ENCODE measurements at places on chromosomes 7 and 10.
A peak's percentile ranks its signal among the peaks of the same experiment; 100 is the strongest.

DNA sequence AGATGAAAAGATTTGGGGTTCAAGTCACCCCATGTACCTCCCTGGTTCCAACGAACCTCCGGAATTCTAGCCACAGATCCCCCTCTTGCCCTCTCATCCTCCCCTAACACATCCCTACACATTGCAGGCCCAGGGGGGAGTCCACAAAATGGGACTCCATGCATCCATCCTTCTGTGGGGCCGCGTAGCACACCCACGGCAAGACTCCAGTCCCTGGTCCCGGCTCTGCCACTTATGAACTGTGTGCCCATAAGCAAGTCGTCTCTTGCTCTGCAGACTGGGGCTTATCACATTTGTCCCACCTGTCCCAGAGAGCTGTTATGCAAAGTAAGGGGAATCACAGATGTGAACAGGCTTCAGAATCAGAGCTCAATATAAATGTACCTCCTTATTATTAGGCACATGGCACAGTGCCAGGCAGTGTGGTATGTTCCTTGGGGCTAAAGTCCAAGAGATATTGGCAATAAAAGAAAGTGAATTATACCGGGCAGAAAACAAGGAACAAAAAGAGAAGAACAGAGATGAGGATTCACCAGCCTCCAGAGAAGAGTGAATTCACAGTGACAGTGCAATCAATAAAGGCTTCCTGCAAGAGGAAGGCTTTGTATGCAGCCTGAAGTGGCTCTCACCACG is 73.9 kb downstream of the KCNMA1 start:
- DNase-seq = no peak

DNA sequence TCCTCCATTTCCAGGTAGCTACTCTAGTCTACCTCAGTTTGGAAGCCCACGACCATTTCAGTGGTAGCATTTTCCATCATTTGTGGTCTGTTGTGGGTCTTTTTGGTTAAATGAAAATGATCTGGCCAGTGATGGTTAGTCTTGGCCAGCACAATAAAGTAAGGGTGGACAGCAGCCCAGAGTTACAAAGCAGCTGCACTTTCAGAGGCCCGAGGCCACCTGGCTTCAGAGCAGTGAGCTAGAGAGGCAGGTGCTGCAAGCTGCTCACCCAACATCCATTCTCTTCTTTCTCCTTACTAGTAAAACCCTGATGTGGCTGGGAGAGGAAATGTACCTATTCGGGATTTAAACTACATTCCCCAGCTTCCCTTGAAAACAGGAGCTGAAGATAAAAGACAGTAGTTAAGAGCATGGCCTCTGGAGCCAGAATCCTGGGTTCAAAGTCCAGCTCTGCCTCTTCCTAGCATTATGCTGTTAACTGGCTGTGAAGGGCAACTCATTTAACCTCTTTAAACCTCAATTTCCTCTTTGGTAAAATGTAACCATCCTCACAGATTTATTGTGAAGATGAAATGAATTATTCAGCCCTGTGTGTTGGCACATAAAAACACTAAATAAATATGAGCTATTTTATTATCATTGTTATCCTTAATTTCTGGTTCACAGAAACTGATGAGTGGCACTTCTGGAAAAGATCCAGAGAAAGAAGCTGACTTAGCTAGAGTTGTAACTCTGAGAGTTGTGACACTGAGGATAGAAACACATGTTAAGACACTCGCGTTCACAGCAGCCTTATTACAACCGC is 517.4 kb downstream of the PARD3 start:
- no peak for DNase-seq

- DNase-seq = no peak
These were observed 8.4 kb downstream of the CPA2 start for GRCh38 chr7:130274983-130275591.

DNA sequence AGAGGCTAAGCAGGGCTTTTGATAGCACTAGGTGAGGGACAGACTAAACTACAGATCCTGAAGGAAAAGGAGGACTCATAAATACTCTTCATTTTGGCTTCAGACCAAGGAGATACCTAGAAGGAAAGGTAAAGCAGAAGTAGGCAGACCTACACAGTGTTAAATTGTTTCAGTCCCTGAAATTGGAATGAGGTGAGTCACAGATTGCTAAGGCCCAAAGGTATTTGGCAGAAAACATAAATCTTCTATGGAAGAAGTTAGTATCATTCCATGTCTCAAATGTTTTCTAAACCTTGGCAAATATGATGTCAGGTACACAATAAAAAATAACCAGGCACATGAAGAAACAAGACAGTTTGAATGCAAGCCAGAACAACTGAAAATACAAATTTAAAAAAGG is 30.0 kb downstream of the MTERF1 start:
- no peak for DNase-seq

- DNase-seq = no peak
These were observed 176.4 kb upstream of the HPS1 start for GRCh38 chr10:98623176-98623575.

- no peak for DNase-seq
These were observed 116.5 kb downstream of the ZNF438 start for GRCh38 chr10:30915146-30915545.

GRCh38 chr10:69845574-69846292 is 44.0 kb downstream of the COL13A1 start:
- no peak for DNase-seq

- no peak for DNase-seq
These were observed 304.4 kb downstream of the GRID1 start for GRCh38 chr10:86062198-86062550.

DNA sequence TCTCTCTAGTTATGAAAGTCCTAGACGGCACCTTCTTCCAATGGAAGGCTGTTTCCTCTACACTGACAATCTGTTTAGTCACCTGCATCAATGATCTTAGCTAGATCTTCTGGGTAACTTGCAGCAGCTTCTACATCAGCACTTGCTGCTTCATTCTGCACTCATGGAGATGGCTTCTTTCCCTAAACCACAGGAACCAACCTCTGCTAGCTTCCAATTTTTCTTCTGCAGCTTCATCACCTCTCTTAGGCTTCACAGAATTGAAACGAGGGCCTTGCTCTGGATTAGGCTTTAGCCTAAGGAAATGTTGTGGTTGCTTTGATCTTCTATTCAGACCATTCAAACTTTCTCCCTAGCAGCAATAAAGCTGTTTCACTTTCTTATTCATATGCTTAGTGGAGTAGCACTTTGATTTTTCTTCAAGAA is 24.6 kb downstream of the NAMPT start:
- DNase-seq = no peak

DNA sequence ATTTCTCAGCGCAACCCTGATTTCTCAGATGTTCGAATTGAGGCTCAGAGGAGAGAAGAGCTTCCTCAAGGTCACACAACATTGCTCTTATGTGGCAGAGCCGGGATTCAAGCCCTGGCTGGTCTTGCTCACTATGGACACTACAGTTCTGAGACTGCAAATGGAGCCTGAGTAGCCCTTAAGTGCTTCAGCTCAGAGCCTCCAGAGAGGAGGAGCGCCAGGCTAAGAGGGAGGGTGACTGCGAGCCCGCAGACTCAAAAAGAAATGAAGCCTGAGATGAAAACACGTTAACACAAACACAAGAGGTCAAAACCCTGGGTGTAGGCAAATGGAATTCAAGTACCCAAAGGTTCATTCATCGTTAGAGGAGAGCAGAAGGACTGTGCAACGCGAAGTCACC is 13.9 kb downstream of the ARHGAP22 start:
- no peak for DNase-seq

GRCh38 chr7:112086496-112087254 is 119.5 kb downstream of the DOCK4 start:
- no peak for DNase-seq

DNA sequence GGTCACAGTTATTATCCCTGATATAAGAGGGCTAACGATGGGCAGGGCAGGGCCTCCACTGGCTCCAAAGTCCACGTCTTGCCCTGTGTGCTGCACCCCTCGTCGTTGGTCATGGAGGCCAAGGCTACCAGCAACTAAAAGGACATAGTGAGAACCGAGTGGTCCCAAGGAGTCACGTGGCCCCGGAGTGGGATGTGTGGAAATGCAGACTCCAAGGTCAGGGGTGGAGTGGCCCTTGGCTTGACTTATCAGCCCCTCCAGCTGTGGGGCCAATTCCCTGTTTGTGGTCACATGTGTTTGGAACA is 30.7 kb downstream of the BTBD16 start:
- no peak for DNase-seq

- DNase-seq = peak; percentile 70
These were observed 231.1 kb downstream of the ARHGAP12 start for GRCh38 chr10:31697271-31698180.

DNA sequence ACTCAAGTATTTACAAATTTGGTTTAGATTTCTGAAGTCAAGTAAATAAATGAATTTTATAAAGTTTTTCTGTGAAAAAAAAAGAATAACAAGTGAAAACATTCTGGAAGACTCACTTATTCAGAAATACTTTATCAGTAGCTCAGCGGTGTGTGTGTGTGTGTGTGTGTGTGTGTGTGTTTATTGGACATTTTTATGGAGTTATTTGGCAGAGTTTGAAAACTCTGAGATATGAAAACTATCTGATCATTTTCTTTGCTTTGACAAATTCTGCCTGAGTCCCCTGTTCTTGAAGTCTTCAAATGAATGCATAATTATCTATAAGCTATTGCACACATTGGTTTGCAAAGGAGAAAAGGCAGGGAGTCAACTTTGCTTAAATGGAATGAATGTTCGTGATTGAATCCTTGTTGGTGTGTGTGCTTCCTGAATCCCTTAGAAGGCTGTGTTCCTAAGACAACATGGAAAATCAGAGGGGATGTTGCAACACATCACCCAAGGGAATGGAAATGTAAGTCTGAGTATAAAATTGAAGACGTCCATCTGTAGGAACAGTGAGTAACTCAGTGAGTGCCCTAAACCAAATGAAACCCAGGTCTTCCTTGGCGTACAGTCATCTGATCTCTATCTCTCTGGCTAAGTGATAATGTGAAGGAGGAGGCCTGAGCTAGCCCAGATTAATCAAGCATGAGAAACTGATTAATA is 160.9 kb downstream of the REEP3 start:
- DNase-seq = no peak

- DNase-seq = no peak
These were observed 500.2 kb upstream of the GALNT17 start for GRCh38 chr7:70631718-70632117.

- DNase-seq = peak; percentile 23
These were observed 1.8 kb downstream of the LRRC17 start for GRCh38 chr7:102914585-102914984.

GRCh38 chr7:50416527-50417182 is 33.5 kb downstream of the FIGNL1 start:
- no peak for DNase-seq

DNA sequence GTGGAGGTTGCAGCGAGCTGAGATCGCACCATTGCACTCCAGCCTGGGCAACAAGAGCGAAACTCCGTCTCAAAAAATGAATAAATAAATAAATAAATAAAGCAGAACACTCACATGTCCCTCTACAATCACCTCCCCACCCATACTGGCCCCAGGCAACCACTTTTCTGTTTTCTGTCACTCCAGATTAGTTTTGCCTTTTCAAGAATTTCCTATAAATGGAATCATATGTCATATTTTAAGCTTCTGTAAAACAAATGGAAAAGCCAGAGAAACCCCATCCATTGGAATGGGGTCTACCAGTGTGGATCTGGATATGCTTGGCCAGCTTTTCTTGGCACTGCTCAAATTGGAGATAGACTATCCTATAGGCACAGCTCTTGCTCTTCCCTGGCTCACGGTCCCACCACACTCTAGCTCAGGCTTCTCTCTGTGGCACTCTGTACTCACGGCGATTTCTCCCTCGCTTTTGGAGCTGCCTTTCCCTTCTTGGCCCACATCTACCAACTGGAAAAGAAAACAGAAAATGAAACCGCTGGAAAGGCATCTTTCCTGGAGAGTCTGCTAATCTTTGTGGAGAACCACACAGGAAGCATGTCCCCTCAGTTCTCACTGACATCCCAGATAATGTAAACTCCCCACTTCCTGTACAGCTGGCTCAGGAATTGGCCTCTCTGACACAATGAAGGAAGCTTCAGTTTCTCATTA is 210.1 kb downstream of the JCAD start:
- no peak for DNase-seq

DNA sequence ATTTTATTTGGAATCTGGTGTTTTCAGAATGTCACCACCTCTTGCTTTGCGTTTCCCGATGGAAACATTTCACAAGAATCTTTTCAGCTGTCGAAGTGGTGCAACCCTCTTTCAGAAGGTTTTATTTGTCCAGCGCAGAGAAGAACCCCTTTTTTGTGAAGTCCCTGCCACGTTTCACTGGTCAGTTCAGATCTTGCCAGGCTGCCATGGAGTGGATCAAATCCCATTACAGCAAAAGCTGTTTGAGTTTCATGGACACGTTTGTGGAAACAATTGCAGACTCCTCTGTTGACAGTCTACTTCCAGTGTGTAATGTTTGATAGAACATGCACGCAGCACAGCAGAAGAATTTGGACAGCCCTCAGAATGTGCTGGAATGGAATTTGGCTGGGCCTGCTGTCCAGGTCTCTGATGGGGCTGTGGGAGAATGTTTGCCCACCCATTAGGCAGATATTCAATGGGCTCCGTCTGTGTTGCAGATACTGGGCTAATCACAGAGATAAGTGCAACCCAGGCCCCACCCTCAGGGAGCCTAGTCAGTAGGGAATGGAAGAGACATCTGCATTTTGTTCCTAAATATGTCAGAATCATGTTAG is 143.2 kb downstream of the GRK5 start:
- DNase-seq = no peak

GRCh38 chr7:38878694-38879457 is 30.1 kb downstream of the VPS41 start:
- no peak for DNase-seq

DNA sequence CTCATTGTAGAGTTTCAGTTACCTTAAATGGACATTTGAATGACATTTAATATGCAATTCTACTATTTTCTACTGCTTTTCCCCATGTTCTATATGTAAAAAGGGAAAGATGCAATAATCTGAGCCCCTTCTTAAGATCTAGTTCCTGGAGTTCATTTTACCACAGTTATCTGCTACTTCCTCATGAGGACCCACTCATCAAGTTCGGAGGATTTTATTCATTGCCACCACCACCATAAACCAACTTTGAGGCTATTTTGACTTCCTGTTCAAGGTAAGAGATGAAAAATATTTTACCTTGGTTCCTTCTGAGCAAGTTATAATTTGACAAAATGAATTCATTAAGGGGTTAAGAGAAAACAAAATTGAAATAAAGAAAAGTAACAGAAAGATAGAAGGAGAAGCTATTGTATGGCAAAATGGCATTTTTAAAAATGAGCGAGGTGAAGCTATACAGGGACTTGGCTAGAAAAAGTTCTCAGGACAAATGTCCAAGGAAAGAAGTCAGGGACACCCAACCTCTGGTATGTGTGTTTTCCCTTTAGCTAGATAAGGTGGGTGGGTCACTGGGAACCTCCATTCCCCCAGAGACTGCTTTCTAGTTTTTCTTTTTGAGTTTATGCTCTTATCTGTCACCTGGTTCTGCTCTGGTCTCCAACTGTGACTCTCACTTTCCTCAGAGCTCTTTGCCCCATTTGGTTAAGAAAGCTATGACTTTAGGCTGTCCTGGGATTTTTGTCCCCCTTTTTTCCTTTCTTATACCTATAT is 14.9 kb upstream of the FAM3C start:
- DNase-seq = no peak

GRCh38 chr10:14180911-14181566 is 149.7 kb downstream of the FRMD4A start:
- no peak for DNase-seq

Measured in tibial nerve (tissue), 4 donors.